ENCODE measurements at places on chromosomes 2 and 18.

GRCh38 chr2:235639885-235640284 is 146.0 kb downstream of the AGAP1 start:
- no peak for DNase-seq

- DNase-seq: no peak
Observed at GRCh38 chr18:46953195-46953594, 35.8 kb downstream of the KATNAL2 start.

DNA sequence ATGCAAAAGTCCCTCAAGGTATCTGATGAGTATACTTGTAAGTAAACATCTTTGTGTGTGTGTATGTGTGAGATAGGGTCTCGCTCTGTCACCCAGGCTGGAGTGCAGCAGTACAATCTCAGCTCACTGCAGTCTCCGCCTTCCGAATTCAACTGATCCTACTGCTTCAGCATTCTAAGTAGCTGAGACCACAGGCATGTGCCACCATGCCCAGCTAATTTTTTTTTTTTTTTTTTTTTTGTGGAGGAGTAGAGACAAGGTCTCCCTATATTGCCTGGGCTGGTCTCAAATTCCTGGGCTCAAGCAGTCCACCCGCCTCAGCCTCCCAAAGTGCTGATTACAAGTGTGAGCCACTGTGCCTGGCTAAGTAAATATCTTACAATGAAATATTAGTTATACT is 23.2 kb downstream of the ADAM17 start:
- no peak for DNase-seq

DNA sequence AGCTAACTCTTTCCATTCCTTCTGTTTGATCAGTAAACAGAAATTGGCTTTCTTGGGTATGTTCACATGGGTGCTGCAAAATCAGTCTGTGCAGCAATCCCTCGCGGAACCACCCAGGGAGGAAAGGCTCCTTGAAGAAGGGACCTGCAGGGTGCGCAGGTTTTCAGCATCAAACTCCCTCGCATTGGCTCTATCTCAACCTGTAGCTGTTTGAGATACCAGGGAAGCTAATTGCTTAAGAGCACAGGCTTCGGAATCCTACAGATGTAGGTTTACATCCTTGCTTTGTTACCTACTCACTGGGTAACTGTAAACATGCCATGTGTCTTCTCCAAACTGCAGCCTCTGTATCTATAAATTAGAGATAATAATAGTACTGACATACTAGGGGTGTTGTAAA is 43.2 kb downstream of the LAMA3 start:
- no peak for DNase-seq

GRCh38 chr18:24402209-24402785 is 4.7 kb upstream of the OSBPL1A start:
- no peak for DNase-seq

DNA sequence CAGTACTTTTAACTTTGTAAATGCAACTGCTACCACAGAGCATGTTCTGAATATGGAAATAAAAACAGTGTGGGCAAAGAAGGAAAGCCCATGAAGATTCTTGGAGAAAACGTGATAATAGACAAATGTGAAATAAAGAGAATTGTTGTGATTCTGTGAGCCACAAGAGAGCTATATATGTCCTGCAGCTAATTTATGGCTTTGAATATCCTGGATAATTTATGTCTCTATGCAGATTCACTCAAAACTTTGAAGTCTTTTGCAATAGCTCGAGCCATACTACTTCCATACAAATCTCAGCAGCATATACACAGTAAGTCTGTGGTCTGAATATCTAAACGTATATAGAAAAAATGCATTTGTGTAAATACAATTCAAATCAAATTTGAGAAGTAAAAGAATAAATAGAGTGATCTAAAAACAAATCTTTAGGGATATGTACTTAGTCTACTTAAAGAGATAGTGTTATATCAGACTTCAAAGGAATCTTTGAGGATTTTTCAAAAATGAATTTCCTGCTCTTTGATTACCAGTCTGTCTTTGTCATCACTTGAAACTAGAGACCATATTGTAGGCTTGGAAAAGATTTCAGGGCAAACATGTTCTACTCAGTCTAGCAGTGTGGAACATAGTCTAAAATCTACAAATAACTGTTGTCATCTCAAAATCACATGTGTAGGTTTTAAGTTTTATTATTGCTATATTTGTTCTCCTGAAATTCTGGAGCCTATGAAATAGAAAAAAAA is 107.1 kb downstream of the CSRNP3 start:
- DNase-seq: no peak

DNA sequence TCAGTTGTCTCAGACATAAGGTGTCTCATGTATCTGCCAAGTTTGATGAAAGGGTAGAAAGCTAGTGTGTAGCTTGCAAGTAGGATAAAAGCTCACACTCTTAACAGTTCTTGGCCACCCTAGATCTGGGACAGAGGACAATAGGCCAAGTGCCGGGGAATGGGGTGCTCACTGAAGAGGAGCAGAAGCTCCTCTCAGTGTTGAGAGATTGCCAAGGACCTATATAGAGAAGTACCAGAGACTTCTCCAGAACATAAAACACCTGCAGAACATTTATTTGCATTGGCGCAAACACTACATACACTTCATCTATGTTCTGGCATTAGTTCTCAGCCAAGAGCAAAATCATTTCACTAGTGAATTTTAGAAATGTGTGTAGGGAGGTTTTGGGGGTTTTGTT is 2.9 kb upstream of the GTF3C3 start:
- no peak for DNase-seq

DNA sequence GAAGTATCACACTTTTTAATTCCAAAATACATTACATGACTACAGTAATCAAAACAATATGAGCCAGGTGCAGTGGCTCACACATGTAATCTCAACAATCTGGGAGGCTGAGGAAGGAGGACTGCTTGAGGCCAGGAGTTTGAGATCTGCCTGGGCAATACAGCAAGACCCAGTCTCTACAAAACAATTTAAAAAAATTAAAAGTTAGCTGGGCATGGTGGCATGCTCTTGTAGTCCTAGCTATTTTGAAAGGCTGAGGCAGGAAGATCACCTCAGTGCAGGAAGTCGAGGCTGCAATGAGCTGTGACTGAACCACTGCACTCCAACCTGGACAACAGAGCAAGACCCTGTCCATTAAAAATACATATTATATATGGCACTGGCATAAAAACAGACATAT is 109.8 kb downstream of the USP34 start:
- no peak for DNase-seq

GRCh38 chr18:49152885-49153284 is 202.1 kb upstream of the SMAD7 start:
- DNase-seq: no peak

DNA sequence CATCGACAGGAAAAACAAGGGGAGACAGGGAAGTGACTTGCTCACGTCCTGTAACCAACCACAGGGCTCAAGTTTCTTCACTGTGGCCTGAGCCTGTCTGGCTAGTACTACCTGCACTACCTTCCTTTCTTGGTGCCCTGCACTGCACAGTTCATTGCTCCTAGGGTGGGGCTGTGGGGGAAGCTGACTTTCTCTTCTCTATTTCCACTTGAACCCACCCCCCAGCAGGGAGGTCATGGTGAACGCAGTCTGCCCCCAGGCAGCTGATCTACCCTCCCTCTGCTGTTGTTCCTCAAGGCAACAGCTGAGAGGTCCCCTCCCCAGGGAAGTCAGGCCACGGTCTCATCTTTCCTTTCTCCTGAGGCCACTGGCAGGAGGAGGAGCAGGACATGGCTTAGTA is 532.1 kb downstream of the SOX11 start:
- no peak for DNase-seq

DNA sequence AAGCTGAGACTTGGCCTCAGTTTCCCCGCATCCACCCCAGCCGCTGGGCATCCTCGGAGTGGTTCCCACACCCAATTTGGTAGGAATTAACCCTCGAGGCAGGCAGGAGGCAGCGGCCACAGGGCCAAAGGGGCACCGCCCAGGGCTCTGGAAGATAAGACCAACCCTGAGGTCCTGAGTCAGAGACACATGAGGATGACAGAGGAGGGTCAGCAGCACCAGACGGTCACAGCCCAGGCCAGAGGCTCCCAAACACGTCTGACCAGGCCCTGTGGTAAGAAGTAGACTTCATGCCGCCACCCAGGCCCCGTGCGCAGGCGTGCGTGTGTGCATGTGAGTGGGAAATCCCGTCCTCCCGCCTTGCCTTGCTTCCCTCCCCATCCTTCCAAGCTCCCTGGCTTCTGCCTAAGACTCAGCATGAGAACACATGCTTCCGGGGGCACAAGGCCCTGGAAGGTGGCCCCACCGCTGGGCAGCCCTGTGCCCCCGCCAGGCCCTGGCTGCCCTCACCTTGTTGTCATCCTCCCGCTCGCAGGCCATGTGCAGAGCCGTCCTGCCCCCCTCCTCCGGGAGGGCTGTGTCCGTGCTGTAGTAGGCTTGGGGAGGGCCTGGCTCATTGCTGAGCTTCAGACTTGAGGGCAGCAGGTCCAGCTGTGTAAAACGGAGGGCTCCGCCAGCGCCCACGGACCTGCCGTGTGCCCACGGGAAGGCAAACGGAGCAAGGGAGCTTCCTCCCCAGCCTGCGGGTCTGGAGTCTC is 46.3 kb downstream of the ANKMY1 start:
- no peak for DNase-seq

DNA sequence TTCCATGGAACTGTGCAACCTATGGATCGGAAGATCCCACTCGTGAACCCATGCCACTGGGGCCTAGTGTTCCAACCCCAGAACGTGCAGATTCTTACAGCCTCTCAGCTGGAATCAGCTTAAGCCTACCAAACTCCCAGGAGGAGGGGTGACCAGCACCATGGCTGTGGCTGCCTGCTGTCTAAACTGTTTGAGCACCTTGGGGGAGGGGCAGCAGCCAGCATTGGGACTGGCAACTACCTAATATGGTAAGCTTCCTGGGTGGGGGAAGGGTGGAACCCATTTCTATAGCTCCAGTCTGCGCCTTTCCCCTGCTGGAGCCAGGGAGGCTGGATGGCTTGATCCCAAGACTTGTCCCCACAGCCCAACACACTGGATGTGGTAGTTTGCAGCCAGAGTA is 10.7 kb upstream of the POLE4 start:
- DNase-seq: no peak

GRCh38 chr18:8760984-8761383 is 55.6 kb downstream of the MTCL1 start:
- DNase-seq: no peak

- DNase-seq: no peak
Observed at GRCh38 chr18:12703096-12703567, 290 bp downstream of the PSMG2 start.

DNA sequence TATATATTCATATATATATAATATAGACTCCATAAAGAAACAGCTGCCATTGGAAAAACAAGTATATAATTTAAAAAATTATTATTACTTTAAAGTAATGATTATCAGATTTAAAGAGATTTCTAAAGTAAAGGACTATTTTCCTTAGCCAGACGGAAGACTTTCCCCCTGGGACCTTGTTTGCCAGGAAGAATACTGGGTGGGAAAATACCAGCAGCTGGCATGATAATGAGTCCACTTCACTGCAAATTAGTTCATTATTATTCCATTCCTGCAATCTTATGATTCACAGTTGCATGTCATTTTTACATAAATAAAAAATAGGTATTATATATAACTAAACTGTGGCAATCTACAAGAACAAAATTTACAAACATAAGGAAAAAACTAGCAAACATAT is 339.8 kb upstream of the CDH7 start:
- no peak for DNase-seq

DNA sequence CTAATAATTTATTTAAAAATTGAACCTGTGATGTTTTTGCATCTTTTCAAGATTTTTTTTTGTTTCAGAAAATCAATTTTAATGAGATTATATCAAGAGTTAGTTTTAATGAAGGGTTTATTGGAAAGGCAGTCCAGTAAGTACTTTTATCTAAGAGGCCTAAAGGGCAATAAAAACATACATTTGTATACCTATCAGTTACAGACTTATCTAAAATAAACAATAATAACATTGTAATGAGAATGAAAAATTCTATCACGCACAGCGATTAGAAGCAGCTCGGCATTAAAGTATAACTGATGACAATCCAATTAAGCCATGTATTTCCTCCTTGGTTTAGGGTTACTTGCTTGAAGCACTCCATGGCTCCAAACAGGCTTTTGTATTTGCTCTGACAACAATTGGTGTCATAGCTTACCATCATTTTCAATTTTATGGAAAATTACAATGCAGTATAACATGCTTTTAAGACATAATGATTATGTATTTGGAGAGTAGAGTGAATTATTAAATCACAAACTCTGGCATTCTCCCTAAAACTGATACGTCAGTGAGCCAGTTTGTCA is 629.4 kb downstream of the TSN start:
- no peak for DNase-seq

- DNase-seq: no peak
Observed at GRCh38 chr18:55119434-55119833, 160.2 kb upstream of the CCDC68 start.

- DNase-seq: peak; percentile 13
Observed at GRCh38 chr2:85018049-85018447, 47.1 kb downstream of the KCMF1 start.

DNA sequence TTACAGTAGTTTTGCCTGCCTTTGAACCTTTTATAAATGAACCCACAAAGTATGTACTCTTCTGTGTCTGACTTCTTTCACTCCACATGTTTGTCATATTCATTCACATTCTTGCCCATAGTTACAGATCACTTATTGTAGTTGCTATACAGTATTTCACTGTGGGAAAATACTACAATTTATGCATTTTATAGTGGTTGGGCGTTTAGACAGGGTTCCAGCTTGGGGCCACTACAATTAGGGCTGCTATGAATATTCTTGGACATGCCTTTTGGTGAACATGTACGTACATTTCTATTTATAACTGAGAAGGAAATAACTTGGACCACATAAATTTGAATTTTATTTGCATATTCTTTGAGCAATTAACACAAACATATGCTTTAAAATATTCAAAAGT is 15.4 kb upstream of the PMAIP1 start:
- peak; percentile 74 for DNase-seq

DNA sequence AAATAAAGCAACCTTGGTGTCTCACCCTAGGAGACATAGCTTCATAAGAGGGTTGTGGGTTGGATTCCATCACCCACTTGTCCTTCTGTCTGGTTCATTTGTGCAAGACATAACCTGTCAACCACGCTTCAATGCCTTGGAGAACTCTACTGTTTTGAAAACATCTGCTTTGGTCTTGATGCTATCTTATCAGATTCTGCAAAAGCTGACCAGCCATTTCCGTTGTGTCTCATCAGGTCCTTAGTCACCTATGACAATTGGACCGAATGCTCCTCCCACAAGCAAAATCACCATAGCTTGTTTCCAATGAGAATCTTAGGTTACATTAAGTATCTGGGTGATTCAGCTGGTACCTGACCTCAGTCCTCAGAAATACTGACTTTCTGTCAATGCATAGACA is 35.4 kb downstream of the STAT4 start:
- no peak for DNase-seq

DNA sequence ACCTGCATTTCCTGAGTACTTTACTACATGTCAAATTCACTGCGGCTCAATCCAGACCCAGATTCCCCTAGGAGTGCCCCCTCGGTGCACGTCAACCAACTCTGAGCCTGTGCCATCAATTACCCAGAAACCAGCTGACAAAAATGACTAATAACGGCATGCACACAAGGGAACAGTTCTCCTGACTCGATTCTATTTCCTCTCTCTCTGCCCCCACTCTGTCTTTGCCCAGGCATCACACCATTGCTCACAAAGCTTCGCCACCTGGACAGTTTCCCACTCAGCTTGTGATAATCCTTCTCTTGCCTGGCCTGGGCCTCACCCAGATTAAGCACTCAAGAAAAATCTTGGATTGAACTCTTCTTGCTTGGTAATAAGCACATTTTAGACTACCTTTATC is 115.3 kb upstream of the NDUFV2 start:
- peak; percentile 77 for DNase-seq

Data from fibroblast of skin of back (primary cell).